SK-N-SH (cell line): ENCODE measurements at places on chromosomes 16 and 17. TPM values are rescaled to one million over a fixed set of nuclear protein-coding genes. Genes with fewer than 3 reads are reported as not detected.

DNA sequence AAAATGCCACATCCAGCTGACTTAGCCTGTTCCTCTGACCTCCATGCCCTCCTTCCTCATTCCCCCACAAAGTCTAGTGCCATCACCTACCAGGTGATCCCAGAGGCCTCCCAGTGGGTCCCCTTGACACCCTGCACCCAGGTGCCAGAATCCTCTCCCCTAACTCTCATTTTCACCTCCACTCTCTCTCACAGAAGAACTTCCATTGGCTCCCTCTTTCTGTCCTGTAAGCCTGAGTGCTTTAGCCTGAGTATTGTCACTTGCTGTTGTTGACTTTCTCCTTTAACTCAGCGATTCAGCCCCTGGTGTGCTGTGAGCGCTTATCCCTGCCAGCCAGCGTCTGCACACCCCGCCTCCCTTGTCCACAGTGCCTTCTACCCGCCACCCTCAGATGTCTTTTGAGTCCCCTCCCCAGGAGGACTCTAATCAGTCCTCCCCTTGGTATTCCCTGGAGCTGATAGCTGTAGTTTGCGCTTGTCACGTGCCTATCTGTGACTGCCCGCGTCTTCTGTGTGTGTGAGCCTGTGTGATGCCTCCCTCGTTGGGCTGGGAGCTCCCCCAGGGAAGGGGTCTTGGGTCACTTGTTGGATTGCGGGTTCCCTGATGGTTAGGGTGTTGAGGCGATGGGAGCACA, 31.9 kb downstream of the ARHGAP23 start:
- DNase-seq = no peak

DNA sequence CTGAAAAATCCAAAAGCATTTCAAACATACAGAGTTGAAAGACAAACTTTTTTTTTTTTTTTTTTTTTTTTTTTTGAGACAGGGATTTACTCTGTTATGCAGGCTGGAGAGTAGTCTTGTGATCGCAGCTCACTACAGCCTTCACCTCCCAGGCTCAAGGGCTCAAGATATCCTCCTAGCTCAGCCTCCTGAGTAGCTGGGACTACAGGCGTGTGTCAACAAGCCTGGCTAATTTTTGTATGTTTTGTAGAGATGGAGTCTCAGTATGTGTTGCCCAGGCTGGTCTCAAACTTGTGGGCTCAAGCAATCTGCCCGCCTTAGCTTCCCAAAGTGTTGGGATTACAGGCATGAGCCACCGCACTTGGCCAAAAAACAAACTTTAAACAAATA, 64.2 kb upstream of the KIFC3 start:
- DNase-seq = no peak

Gene MPG
- 93.3 and 98.3 TPM in 2 replicates for polyA plus RNA-seq

GRCh38 chr16:66580605-66581209, 1.4 kb downstream of the CMTM2 start:
- no peak for DNase-seq

DNA sequence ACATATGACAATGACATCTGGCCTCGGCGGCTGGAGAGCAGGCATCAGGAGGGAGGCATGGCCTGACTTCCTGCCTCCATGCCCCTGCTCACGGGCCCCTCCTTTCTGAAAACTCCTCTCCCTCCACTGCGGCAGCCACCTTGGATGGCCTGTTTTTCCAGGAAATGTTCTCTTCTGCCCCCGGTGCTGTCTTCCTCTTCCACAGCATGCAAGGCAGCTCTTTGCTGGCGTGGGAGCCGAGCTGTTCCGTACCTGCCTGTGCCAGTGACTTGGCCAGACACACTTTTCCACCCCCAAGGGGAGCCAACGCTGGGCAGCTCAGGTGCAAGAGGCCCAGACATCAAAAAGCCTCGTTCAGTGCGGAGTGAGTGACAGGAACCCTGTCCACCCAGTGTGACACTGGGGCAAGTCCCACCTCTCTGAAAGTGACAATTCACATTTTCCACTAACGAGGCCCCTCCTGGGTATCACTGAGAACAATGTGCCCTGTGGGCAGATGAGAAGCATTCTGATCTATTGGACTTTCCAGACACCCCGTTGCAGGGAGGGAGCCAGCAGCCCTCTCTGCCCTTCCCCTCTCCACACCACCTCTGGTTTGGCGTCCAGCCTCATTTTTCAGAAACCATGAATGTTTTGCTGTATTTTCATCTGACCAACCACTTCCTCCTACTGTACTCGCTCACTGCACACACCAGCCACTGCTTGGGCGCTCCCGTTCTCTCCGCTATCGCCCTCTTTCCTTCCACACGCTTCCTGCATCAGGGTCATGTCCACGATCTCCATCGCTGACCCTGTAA, 31.2 kb downstream of the NSMCE1 start:
- DNase-seq = peak; percentile 68

GRCh38 chr16:76780556-76780955, 410.4 kb upstream of the MON1B start:
- DNase-seq = no peak

- no peak for DNase-seq
Observed at GRCh38 chr16:6672507-6672906, 660.1 kb upstream of the RBFOX1 start.

Gene EME1
- 16.9 and 21.5 TPM in 2 replicates for polyA plus RNA-seq

- DNase-seq = peak; percentile 89
Observed at GRCh38 chr17:77140878-77141767, at the start of gene SEC14L1. SEC14L1 (plus strand) TSS chr17:77140969; CDS start chr17:77143597, 2,628 bp downstream.

GRCh38 chr16:927931-928330, 42.9 kb downstream of the LMF1 start:
- no peak for DNase-seq

GRCh38 chr16:69511651-69512050, 54.1 kb upstream of the NFAT5 start:
- no peak for DNase-seq
